Adrenal gland (tissue), 19 donors: ENCODE measurements at places on chromosomes 4 and X. TPM values are rescaled to one million over a fixed set of nuclear protein-coding genes. Genes with fewer than 3 reads are reported as not detected.

Gene PRKG2
- 0.55 TPM for total RNA-seq

- peak; percentile 19 for DNase-seq
Observed at GRCh38 chrX:72349190-72349589, 43.5 kb upstream of the CITED1 start.

DNA sequence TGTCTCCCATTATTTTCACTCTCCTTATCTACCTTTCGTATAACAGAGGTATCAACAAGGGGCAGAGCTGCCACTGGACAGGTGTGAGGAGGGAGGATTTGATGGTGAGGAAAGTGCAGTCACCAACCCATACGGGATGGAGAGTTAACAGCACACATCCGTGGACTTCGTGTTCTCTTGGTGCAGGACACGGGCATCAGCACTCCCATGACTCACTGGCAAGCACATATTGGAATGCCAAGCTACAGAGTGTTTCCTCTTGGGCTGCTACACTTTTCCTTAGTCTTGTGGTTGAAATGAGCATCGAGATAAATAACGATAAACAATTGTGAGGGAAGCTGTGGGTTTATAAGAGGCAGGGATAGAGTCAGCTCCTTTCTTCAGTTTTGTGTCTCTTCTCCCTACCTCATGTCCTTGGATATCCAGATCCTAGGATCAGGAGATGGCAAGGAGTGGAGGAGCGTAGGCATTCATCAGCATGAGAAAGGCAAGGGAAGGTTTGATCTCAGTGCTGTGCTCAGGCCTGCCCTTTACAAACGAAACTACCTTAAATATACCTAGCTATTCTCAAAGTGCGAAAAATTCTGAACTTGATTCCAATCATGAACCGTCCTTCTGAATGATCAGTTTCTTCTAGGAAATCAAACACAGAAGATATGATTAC lies 96.3 kb downstream of the ZNF827 start:
- DNase-seq, result no peak

GRCh38 chr4:40438384-40439026 lies 103.4 kb downstream of the CHRNA9 start:
- no peak for DNase-seq

- DNase-seq, result peak; percentile 49
Observed at GRCh38 chr4:67327245-67328017, 217.9 kb downstream of the CENPC start.

- DNase-seq, result no peak
Observed at GRCh38 chr4:73844345-73844744, 7.9 kb downstream of the CXCL6 start.

- DNase-seq, result no peak
Observed at GRCh38 chr4:111334361-111334760, 711.5 kb upstream of the PITX2 start.

GRCh38 chr4:151553874-151554273 lies 144.9 kb downstream of the FHIP1A start:
- no peak for DNase-seq

Gene DMRTC1B
- 1.3 TPM for total RNA-seq

DNA sequence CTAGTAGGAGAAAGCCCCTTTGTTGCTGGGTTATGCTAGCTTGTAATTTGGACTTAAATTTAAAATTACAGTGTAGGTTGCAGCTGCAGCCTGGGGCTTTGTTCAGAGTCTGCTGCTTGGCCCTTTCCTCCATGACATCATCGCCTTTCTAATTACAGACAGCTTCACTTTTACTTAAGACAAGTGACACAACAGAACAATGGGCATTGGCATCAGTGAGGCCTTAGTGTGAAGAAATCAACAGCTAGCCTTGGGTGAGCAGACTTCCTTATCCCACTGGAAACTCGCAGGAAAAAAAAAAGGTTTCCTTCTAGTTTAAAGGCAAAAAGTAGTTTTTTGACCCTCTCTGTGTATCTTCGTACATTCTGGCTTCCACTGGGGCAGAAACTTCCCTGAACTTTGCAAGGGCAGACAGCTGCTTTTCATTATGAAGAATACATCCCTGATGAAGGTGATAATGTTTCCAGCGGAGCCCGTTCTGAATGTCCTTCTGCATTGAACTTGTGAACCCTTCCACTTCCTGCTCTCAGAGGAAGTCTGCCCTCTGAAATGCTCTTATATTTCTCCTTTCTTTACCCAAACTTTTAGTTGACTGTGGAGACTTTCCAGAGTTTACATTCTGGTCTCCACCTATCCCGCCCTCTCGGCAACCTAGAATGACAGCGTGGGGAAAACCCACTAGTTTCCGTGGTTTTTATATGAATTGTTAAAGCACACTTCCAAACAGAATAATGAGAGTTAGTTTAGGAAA lies 123.2 kb upstream of the FAM9C start:
- DNase-seq, result peak; percentile 10

DNA sequence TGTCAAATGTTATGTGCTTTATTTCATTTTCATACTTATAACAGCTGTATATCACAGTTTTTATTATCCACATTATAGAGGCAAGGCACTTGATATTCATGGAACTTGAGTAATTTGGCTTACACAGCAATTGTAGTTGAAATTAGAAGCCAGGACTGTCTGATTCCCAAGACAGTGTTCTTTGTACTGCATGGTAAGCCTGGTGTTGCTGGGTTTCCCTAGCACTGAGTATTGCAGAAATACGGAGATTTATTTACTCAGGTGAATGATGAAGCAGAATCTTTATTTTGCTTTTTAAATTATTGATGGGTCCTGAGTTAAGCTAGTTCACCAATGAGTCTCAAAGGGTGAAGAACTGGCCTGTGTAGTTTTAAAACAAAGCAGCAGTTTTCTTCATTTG lies 70.0 kb downstream of the UGT8 start:
- no peak for DNase-seq

GRCh38 chr4:53671757-53672156 lies 80.5 kb upstream of the LNX1 start:
- DNase-seq, result no peak

GRCh38 chrX:103782640-103783039 lies 6.0 kb downstream of the PLP1 start:
- DNase-seq, result no peak

DNA sequence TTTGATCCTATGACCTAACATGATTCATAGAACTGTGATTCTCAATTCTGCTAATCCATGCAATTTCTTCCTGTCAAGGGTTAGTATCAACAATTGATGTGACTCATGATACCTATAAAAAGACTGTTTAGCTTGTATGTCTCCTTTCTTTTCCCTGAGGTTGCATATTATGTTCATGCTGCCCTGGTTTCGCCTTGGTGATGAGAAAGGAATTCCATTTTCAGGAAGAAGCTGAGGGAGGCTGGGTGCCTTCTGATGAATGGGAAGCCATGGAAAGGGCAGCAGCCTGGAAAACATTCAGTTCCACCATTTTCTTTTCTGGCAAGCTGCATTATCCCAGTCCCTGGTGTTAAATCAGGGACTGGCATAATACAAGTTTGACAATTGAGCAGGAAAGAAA lies 976.5 kb downstream of the RPA4 start:
- DNase-seq, result no peak

- DNase-seq, result no peak
Observed at GRCh38 chrX:149010013-149010852, 494.9 kb downstream of the IDS start.

DNA sequence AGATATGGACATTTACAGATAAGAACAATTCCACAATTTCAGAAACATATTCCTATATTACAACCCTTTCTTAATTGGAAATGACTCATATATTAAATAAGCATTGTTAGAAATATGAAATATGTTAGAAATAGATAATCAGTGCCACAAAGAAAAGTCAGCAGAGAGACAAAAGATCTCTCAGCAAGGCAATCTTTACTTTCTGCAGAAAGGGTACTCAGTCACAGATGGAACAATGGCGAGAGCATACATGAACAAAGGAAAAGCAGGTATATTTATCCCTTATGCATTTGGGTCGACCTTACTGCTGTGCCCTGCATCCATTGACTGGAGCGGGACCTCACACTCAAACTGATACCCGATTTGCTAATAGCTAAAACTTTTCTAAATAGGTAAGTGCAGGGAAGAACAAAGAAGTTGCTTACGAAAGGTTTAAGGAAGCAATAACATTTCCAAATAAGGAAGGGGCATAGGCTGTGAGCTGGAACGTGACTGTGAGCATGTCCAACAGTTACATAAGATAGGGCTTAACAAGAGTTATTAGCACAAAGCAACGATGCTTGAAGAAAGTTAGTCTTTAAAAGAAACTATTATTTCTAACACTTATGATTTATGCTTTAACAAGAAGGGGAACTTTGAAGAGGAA lies 40.8 kb downstream of the MGARP start:
- DNase-seq, result no peak

GRCh38 chr4:152613841-152614721 lies 65.7 kb downstream of the TMEM154 start:
- DNase-seq, result no peak

Gene TKTL2
- total RNA-seq, result not detected

Gene CHM
- 48.8 TPM for total RNA-seq

Gene FOXR2
- total RNA-seq, result not detected

DNA sequence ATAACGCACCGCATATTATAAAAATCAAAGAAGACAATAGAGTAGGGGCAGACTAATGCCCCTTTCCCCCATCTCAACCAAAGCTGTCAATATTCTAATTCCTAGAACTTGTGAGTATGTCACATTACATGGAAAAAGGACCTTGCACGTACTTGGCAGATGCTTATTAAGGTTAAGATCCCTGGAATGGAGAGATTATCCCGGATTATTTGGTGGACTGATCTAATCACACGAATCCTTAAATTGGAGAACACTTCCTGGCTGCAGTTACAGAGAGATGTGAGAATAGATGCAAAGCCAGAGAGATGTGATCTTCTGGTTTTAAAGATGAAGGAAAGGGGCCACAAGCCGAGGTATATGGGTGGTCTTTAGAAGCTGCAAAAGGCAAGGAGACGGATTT lies 548.7 kb downstream of the SPRY1 start:
- no peak for DNase-seq

- no peak for DNase-seq
Observed at GRCh38 chr4:135032670-135033069, 831.1 kb upstream of the PABPC4L start.

GRCh38 chr4:142614621-142615323 lies 231.3 kb downstream of the INPP4B start:
- DNase-seq, result no peak

- DNase-seq, result no peak
Observed at GRCh38 chr4:45183905-45184304, 457.5 kb upstream of the GNPDA2 start.

DNA sequence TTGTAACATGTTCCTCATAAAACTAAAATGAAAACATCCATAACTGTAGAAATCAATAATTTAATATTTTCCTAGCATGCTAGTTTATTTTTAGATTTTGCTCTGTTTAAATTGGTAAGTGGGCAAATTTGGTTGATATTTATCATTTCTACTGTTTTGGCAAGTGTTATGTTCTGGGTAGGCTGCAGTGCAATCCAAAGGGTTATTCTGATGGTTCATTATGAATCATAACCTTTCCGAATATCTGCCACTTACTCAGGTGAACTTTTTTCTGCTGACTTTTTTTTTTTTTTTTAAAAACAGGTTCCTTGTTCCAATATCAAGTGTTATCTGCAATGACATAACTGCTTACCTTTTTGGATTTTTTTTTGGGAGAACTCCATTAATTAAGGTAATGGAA lies 52.0 kb downstream of the CDS1 start:
- no peak for DNase-seq

GRCh38 chrX:147917700-147918695 lies 6.3 kb downstream of the FMR1 start:
- DNase-seq, result no peak

DNA sequence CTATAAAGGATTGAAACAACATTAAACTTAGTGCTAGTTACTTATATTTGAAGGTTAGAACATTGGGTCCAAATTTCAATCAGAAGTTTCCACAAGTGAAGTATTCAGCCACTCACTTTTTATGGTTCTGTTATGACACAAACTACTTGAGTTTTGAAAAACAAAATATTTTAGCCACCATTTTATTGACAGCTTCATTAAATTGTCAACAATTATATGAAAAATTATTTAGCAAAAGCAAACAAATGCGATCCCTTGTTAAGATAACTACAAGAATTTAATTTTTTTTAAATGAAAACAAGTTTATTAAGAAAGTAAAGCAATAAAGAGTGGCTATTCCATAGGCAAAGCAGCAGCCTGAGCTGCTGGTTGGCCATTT lies 3.1 kb downstream of the CXCL2 start:
- no peak for DNase-seq

Gene OTUD6A
- not detected for total RNA-seq

DNA sequence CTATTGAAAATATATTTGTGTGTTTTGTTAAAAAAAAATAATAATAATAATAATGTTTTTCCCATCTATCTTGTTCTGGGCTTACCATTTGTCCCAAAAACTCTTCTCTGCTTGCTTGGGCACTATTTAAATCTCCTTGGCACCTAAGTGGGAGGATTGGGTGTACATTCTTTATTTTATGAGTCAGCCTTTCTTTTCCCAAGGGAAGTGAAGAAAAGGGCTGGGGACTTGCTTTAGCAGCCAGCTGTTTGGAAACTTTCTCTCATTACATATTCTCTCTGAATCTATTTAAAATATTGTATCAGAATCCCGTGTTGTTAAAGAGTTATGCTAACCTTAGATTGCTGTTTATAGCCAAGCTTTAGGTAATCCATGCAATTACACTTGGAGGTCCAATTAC lies 2332.4 kb downstream of the ARAP2 start:
- no peak for DNase-seq

Gene PLAC8
- 2.8 TPM for total RNA-seq

- DNase-seq, result no peak
Observed at GRCh38 chrX:115564243-115564642, 3.3 kb downstream of the PLS3 start.

- DNase-seq, result no peak
Observed at GRCh38 chrX:102833136-102833535, 103.9 kb upstream of the RAB40AL start.

Gene FHDC1
- 0.32 TPM for total RNA-seq

GRCh38 chrX:38178396-38178795 lies 42.3 kb downstream of the SRPX start:
- DNase-seq, result no peak

Gene ATP1B4
- not detected for total RNA-seq
